Activated CD4-positive, alpha-beta T cell treated with anti-CD3 and anti-CD28 coated beads, Interleukin-2, amount 50 U/mL, for 48 hours (primary cell): ENCODE measurements at places on chromosomes 7 and 10.

GRCh38 chr10:98150544-98150943 is 16.1 kb downstream of the R3HCC1L start:
- DNase-seq: no peak

GRCh38 chr10:20608503-20608902 is 288.6 kb downstream of the NEBL start:
- no peak for DNase-seq

GRCh38 chr10:52252307-52252706 is 61.8 kb upstream of the DKK1 start:
- DNase-seq: no peak

DNA sequence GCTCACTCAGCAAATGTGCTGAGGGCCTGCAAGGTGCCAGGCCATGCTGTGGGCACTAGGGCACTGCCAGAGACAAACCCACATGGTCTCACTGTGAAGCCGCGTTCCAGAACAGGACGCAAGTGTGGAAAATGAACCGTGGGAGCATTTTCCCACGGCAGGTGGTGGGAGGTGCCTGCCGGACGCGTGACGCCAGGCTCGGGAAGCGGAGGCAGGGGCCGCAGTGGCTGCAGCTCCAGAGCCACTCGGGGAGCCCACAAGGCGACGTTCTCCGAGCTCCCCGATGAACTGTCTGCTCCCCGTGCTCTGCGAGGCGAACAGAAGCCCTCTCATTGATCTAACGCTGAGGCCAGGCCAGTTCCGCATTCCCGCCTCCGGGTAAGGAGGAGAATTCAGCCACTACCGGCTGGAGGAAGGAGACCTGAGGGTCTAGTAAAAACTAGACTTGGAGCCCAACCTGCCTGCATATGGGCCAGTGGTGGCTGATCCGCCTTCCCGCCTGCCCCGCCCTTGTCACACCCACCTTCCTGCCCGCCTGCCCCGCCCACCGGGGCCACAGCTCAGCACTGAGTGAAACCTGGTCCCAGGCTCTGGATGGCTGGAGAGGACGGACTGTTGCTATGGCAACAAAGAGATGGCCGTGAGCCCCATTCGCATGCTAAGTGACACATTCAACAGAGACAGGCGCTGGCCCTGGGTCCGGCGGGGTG is 13.1 kb downstream of the ADGRA1 start:
- peak; percentile 53 for DNase-seq

GRCh38 chr7:50982626-50983025 is 199.9 kb upstream of the GRB10 start:
- DNase-seq: no peak

GRCh38 chr10:72173619-72174296 is 42.1 kb upstream of the ANAPC16 start:
- DNase-seq: no peak
